ENCODE measurements at places on chromosomes 12 and 14. TPM values are rescaled to one million over a fixed set of nuclear protein-coding genes. Genes with fewer than 3 reads are reported as not detected.

Gene KRT81
- total RNA-seq, result not detected

Gene ADCY6
- 47.3 TPM for total RNA-seq

Gene NYNRIN
- total RNA-seq, result 31.8 TPM

Gene LALBA
- total RNA-seq, result not detected

Gene TAS2R9
- 1.7 TPM for total RNA-seq

GRCh38 chr12:117344716-117345115 is 16.7 kb downstream of the NOS1 start:
- no peak for DNase-seq

- no peak for DNase-seq
Observed at GRCh38 chr12:128587918-128588317, 235.8 kb downstream of the SLC15A4 start.

DNA sequence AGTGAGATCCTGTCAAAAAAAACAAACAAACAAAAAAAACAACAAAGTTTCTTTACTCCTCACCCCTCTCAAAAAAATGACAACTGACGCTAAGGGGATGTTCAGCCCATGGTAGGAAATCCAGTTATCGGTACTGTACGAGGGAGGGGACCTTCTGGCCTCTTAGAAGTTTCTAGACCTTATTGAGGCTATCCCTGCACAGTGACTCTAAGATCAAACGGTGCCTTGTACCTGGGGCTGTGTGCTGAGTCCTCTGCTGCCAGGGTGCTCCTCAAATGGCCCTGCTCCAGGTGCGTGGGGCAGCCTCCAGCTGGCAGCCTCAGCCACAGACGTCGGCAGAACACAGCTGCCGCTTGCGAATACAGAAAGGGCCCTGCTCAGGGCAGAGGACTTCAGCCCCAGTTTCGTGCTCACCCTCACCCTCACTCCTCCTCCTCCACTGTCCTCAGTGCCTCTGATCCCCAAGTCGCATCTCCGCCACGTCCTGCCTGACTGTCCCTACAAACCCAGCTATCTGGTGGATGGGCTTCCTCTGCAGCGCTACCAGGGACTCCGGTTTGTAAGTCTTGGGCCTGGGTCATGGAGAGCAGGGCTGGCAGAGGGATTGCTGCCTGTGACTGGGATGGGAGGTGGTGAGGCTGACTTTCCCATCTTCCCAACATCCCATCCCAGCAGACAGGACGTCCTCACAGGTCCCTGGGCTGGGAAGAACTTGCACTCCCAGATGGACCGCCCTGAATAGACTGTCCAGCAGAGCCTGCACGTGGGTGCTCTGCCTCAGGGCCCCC is 90.9 kb downstream of the B4GALNT3 start:
- DNase-seq, result no peak
